NCI-H187 (cell line): ENCODE measurements at places on chromosomes 1 and 21.

DNA sequence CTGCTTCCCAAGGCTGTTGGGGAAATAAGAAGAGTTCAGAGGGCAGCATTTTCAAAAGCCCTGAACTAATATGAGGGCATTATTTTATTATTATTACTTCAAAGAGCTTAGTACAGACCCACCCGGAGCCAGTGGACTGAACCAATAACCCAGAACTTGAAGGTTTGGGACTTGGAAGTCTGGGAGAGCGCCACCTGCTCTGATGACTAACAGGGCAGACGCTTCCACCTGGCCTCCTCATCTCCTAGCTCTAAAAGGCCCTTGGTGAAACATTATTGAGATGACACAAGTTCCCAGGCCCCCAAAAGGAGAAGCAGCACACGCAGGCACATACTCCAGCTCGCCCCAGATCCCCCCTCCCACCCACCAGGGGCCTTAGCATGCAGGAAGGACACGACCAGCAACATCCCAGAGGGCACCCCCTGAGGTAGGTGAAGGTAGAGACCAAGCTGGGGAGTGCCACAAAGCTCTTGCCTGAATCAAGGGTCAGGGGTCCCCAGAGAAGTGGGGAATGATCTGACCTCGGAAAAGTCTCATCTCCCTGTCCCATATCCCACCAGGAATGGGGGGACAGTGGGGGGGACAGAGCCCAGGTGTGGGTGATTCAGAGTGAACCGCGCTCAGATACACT, 1.3 kb downstream of the DLGAP3 start:
- DNase-seq = no peak

GRCh38 chr1:77392486-77392885, 110.7 kb downstream of the AK5 start:
- DNase-seq = no peak

DNA sequence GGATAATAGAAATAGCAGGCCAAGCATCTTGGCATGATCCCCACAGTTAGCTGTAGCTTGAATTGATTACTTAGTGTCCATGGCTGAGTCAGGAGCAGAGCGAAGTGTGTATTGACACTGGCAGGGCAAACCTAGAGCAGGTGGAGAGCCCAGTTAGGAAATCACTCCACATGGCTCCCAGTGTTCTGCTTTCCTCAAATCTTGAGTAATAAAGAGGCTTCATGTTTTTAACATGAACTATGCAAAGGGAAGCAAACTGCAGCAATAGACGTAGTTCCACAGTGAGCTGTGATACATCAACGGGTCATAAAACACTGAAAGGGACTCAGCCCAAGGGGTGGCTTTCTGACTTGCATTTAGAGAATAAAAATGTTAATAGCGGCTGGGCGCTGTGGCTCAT, 28.9 kb downstream of the RHEX start:
- no peak for DNase-seq

DNA sequence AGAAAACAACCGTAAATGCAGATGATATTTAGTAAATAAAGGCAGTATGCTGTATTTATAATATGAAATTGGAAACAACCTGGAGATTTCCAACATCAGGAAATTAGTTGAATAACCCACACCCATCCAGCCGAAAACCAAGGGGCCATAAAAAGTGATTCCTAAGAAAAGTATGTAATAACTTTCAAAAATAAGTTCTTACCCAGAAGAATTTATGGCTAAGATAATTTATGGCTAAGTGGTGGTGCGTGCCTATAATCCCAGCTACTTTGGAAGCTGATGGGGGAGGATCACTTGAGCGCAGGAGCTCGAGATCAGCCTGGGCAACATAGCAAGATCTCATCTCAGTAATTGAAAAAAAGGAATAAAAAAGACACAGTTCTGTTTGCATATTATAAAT, 43.2 kb downstream of the TMCO4 start:
- DNase-seq = no peak

GRCh38 chr21:15751546-15751945, 21.8 kb downstream of the USP25 start:
- no peak for DNase-seq

- no peak for DNase-seq
Observed at GRCh38 chr1:205626216-205626615, 5.6 kb downstream of the ELK4 start.
